AG08395 (cell line): ENCODE measurements at places on chromosomes 4 and X.
A peak's percentile ranks its signal among the peaks of the same experiment; 100 is the strongest.

GRCh38 chr4:3177426-3177825 lies 71.5 kb upstream of the MSANTD1 start:
- no peak for DNase-seq

DNA sequence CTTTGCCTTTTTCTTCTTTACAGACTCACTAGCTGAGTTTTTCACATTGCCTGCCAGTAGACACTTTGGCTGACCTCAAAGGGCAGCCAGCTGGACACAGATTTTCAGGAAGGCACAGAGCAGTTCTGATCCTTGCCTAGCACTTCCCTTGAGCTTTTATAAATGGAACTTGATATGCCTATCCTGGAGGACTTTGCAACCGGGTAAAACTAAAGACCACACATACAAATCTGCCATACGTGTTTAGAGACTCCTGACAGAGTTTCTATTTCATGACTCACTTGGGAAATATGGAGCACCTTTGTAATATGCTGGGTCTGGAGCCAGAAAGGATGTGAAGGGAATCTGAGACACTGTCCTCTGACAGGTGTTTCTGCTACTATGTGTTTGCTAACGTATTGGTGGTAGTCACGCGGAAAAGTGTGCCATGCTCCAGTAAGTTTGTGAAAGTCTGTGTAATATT lies 56.7 kb upstream of the RASSF6 start:
- DNase-seq, result no peak

- DNase-seq, result no peak
These were observed 69.3 kb upstream of the CCDC160 start for GRCh38 chrX:134167591-134168203.

- no peak for DNase-seq
These were observed 174.6 kb downstream of the PCDH10 start for GRCh38 chr4:133323670-133324069.

- DNase-seq, result peak; percentile 72
These were observed 53.1 kb downstream of the STX18 start for GRCh38 chr4:4488405-4489404.

GRCh38 chr4:3017504-3017903 lies 54.1 kb downstream of the GRK4 start:
- DNase-seq, result no peak

- no peak for DNase-seq
These were observed 33.2 kb downstream of the NPY2R start for GRCh38 chr4:155241664-155242063.

- no peak for DNase-seq
These were observed 78.3 kb upstream of the HELT start for GRCh38 chr4:184939978-184940377.
